Occipital lobe (tissue), 3 donors: ENCODE measurements at places on chromosomes 16 and 17. TPM values are rescaled to one million over a fixed set of nuclear protein-coding genes. Genes with fewer than 3 reads are reported as not detected.

- no peak for DNase-seq
These were observed 139.3 kb downstream of the IRF8 start for GRCh38 chr16:86037999-86038925.

DNA sequence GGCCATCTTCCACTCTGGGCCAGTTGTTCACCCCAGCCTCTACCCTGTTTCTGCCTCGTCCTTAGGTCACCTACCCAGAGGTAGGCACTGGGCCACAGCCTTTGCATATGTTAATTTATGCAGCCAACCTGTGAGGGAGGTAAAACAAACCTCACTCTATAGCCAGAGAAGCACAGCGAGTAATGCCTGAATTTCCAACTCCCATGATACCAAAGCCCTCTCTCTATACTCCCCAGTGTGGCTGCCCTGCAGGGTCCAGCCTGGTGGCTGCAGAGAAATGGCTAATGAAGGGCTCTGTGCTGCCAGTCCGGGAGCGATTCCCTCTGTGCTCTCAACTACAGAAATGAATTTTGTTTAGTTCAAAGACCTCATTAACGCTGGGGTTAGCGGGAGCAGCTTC is 397.0 kb upstream of the CCL2 start:
- no peak for DNase-seq

- DNase-seq: peak; percentile 13
These were observed 13.6 kb downstream of the CEP20 start for GRCh38 chr16:15874745-15875314.

CSH1 gene
- total RNA-seq: not detected

NFAT5 gene
- 17.0 TPM for total RNA-seq

- peak; percentile 84 for DNase-seq
These were observed 2.2 kb upstream of the PLXDC1 start for GRCh38 chr17:39153599-39154051.

TNS4 gene
- not detected for total RNA-seq

PLA2G10 gene
- total RNA-seq: not detected

DNA sequence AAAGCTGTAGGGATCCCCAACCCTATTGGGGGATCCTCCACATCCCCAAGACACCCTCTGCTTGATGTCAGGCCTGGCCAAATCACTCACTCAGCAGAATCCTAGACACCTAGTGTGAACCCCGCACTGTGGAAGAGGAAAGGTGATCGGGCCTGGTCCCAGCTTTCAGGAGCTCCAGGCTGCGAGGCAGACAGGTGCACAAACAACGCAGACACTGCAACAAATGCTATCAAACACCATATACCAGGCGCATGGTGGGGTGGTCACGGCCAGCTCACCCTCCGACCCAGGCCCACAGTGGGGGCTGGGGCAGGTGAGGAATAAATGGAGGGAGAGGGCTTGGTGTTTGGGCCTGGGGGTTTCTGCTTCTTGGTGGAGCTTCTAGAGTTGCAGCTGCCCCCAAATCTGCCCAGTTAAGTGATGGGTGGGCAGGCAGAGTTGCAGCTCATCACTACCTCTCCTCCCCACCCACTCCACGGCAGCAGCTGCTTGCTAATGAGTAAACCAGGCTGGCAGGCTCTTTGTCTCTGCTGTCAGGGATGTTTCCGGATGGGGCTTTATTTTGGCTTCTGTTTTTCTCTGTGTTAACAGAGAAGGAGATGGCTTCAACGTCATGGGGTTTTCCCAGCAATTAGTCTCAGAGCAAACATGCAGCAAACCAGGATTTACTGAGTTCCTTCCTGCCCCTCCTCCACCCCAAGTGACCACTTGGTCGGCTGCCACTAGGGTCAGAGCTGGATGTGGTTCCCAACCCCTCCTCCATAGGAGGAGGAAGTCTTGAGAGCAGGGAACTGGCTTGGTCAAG is 46.6 kb downstream of the PECAM1 start:
- peak; percentile 36 for DNase-seq

GRCh38 chr17:76139801-76140660 is 1.0 kb downstream of the FOXJ1 start:
- DNase-seq: no peak
